ENCODE measurements at places on chromosomes 3 and 15.

GRCh38 chr3:17946619-17947018 is 204.2 kb upstream of the TBC1D5 start:
- no peak for DNase-seq

- no peak for DNase-seq
Measured at GRCh38 chr3:113546414-113546893, 14.1 kb downstream of the SIDT1 start.

- no peak for DNase-seq
Measured at GRCh38 chr15:36777926-36778325, 198.5 kb downstream of the CDIN1 start.

DNA sequence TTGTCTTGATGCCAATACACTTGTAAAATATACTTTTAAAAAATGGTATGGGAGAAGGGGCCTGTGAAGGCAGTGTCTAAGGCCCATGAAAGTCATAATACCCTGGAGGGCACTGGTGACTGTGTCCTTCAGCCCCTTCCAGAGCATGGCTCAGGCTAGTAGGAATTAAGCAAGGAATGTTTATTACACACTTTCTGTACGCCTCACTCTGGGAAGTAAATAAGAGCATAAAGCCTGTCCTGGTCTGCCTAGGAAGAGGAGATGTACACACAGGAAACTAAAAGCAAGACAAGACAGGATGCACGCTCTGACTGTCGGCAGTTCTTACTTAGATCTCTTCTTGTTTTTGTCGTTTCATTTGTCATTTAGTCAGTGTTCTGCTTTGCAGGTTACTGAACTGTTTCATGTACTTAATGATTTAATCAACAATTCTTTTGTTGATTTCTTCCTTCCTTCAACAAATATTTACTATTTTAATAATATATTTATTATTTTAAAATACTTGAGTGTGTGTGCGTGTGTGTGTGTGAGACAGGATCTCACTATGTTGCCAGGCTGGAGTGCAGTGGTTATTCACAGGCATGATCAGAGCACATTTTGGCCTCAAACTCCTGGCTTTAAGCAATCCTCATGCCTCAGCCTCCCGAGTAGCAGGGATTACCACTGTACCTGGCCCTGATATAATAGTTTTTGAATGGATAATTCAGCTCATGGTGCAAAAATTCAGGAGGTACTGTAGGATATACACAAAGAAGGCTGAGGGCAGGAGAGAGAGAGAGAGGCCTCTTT is 9.0 kb upstream of the SMAD6 start:
- no peak for DNase-seq

- no peak for DNase-seq
Measured at GRCh38 chr3:151478335-151478697, 17.5 kb upstream of the IGSF10 start.

DNA sequence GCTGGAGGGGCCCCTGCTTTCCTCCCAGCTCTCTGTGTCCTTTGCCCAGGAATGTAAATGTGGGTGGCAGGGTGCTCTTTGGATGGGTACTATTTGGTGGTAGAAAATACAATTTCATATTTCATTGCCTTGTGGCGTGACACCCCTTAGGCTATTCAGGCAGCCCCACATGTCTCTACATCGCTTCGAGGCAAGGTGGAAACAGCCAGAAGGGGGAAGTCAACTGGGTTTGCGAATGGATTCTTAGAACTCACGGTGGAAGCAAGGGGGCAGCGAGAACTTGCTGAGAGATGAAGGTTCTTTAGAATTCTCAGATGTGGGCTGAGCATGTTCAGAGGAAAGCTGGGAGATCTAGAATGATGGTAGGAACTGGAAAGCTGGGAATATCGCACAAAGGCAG is 25.3 kb downstream of the PLA2G4D start:
- no peak for DNase-seq

GRCh38 chr15:49731187-49732099 is 110.6 kb downstream of the DTWD1 start:
- no peak for DNase-seq

- DNase-seq: no peak
Measured at GRCh38 chr3:18787441-18787840, 360.9 kb upstream of the KCNH8 start.

- no peak for DNase-seq
Measured at GRCh38 chr15:90419738-90420406, 31.8 kb downstream of the IQGAP1 start.

DNA sequence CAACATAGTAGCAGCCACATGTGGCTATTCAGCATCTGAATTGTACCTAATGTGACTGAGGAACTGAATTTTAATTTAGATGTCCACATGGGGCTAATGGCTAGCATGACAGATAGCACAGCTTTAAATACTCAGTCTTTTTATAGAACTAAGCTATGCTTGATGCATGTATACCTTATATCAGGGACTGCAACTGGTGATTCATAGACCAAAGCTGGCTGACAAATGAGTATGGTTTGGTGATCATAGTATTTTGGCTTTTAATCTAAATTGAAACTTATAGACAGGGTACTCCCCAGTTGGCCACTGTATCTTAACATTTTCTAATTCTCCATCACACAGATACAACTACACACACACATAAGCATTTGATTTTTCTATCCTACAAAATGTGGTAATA is 83.6 kb downstream of the IGSF11 start:
- DNase-seq: no peak

DNA sequence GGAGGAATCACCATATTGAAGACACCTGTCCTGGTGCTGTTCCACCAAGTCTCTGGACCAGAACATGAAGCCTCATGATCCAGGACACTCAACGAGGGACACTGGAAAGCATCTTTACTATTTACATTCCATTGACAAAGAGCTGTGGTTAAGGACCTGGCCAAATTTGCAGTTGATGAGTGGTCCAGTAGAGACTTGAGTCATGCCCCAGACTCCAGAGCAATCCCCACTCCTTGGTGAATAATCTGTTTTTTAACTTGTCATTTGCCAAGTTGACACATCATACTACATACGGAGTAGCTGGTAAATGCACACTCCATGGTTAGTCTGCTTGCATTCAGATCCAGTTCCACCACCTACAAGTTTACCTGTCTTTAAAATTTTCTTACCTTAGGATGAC is 1.2 kb upstream of the COL6A6 start:
- DNase-seq: no peak

- no peak for DNase-seq
Measured at GRCh38 chr3:66719796-66720356, 219.1 kb upstream of the LRIG1 start.

- no peak for DNase-seq
Measured at GRCh38 chr3:175238801-175239200, 379.7 kb downstream of the NAALADL2 start.

GRCh38 chr15:76200641-76201105 is 110.6 kb downstream of the ETFA start:
- no peak for DNase-seq

DNA sequence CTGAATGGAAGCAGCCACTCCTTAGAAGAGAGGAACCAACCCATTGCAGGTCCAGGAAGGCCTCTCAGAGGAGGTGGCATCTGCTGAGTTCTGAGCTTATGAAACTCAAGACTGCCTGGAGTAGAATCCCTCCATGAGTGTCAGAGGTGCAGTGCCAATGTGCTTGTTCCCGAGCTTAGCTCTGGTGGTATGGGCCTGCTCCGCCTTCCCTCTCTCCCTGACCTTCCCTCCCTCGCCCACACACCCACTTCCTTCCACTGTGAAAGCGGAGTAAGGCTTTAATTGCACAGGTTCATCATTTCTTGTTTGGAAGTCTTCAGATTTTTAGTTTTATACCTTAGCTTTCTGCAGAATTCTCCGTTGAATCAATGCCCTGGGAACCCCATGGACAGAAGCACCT is 208.0 kb upstream of the BHLHE40 start:
- no peak for DNase-seq

DNA sequence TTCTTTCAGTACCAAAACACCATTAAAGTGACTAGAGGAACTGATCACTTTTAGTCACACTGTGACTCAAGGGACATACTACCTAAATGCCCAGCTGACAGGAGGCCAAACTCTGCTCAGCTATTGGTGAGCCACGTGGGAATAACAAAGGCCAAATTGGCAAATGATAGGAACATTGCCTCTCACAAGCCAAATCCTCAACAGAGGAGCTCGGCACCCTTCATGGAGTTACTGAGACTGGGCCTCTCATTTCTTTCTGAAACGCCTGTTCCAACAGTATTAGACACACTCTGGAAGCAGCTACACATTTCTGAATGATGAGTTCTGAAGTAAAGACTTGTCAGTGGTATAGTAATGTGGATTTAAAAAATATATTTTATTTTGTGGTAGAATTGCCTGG is 166.0 kb upstream of the COL8A1 start:
- DNase-seq: no peak

DNA sequence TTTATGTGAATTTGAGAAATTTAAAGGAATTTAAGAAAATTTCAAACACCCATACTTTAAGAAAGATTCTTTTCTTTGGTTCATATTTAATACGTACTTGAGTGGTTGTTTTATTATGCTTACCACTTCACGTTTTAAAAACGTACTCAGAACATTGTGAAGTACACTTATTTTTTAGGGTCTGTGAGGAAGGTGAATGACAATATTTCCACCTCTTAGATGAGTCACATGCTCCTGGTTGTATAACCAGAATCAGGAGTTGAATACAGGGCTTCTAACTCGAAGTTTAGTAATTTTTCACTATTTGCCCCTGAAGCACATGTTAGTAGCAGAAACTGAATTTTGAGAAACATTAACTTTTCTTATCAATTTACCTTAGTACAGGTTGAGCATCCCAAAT is 7.5 kb downstream of the SKIL start:
- no peak for DNase-seq

DNA sequence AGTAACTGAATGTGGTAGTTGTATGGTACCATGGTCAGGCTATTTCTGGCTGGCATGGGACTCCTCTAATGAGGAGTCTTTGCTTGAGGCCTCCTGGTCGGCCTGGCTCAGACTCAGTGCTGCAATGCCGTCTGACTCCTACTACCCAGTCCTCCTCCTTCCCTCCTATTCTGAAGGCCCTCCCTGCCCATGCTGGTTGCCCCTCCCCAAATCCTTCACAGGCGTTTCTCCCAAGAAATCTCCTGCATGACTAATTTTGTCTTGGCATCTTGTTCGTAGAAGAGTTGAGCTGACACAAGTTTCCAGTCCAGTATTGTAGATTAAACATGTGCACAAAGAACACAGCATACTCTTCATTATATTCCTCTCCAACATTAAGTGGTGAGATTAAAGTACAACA is 115.5 kb downstream of the NFKBIZ start:
- no peak for DNase-seq

Measured in left renal cortex interstitium (tissue), 4 donors.